Right lobe of liver (tissue), 6 donors: ENCODE measurements at places on chromosomes 1 and 21. TPM values are rescaled to one million over a fixed set of nuclear protein-coding genes. Genes with fewer than 3 reads are reported as not detected.

Gene FAM20B
- total RNA-seq: 19.1 TPM

Gene SPAG17
- total RNA-seq: not detected

Gene USH2A
- total RNA-seq: 1.1 TPM

Gene ZSWIM5
- total RNA-seq: 0.27 TPM

Gene ORC1
- 0.35 TPM for total RNA-seq

Gene OR2T35
- not detected for total RNA-seq

Gene PROX1
- 186 TPM for total RNA-seq

Gene FNBP1L
- total RNA-seq: 9.7 TPM

Gene FAM151A
- total RNA-seq: 5.1 TPM

Gene SPRR3
- not detected for total RNA-seq

Gene SPRR5
- not detected for total RNA-seq

Gene KLHDC7A
- 7.2 TPM for total RNA-seq

Gene FNDC10
- total RNA-seq: 0.09 TPM

Gene ZNF683
- not detected for total RNA-seq

Gene DCST1
- not detected for total RNA-seq

Gene FLG2
- total RNA-seq: not detected

Gene PRXL2B
- 7.4 TPM for total RNA-seq

Gene C1orf87
- not detected for total RNA-seq

Gene PDZK1
- total RNA-seq: 83.7 TPM

Gene KCNN3
- 0.31 TPM for total RNA-seq

Gene FAM72A
- total RNA-seq: 0.57 TPM

Gene RORC
- 17.6 TPM for total RNA-seq

Gene FOXO6
- total RNA-seq: not detected

Gene CFAP298
- 8.6 TPM for total RNA-seq

Gene AK5
- total RNA-seq: not detected

Gene BGLAP
- total RNA-seq: 1.5 TPM

Gene OR2L8
- not detected for total RNA-seq

Gene GPR3
- not detected for total RNA-seq

Gene KRTAP11-1
- total RNA-seq: not detected

Gene GNG4
- not detected for total RNA-seq

Gene LINGO4
- total RNA-seq: 0.22 TPM

Gene RAVER2
- total RNA-seq: 0.51 TPM

Gene CDK18
- 11.7 TPM for total RNA-seq

Gene ZNHIT6
- 3.9 TPM for total RNA-seq

Gene XCL2
- not detected for total RNA-seq

Gene TCHH
- 0.25 TPM for total RNA-seq

Gene ZC3H12A
- total RNA-seq: 13.1 TPM

Gene DDAH1
- 94.9 TPM for total RNA-seq

Gene GJA4
- total RNA-seq: 5.8 TPM
